Ovary (tissue), 10 donors: ENCODE measurements at places on chromosomes 7 and 10. TPM values are rescaled to one million over a fixed set of nuclear protein-coding genes. Genes with fewer than 3 reads are reported as not detected.

GRCh38 chr7:1403638-1404459 lies 55.4 kb downstream of the MICALL2 start:
- no peak for DNase-seq

- no peak for DNase-seq
Measured at GRCh38 chr7:157405501-157405900, 68.7 kb downstream of the DNAJB6 start.

- DNase-seq = no peak
Measured at GRCh38 chr10:3848005-3848774, 63.2 kb upstream of the KLF6 start.

GRCh38 chr7:66634816-66635215 lies 6.1 kb downstream of the KCTD7 start:
- no peak for DNase-seq

- DNase-seq = no peak
Measured at GRCh38 chr10:42594246-42594650, 44.1 kb downstream of the ZNF33B start.

GRCh38 chr10:124242365-124242764 lies 149.0 kb upstream of the CHST15 start:
- no peak for DNase-seq

DNA sequence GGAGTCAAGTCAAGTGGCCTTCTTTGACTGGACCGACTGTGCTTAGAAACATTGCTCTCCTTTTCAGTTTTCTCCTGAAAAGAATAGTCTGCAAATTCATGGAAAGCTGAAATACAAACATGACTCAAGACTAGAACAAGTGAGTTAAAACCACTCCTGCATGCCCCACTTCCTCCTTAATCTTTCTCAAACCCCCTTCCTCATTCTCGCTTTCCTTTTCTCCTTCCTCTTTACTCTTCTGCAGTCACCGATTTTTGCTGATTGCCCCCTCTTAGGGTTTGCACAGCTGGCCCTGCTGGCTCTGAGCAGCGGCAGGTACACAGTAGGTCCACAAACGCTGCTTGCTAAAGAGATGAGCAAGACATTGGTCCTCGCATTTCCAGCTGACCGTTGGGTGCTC lies 34.8 kb upstream of the MKI67 start:
- no peak for DNase-seq

- no peak for DNase-seq
Measured at GRCh38 chr10:12042409-12042796, 206 bp downstream of the UPF2 start.

DNA sequence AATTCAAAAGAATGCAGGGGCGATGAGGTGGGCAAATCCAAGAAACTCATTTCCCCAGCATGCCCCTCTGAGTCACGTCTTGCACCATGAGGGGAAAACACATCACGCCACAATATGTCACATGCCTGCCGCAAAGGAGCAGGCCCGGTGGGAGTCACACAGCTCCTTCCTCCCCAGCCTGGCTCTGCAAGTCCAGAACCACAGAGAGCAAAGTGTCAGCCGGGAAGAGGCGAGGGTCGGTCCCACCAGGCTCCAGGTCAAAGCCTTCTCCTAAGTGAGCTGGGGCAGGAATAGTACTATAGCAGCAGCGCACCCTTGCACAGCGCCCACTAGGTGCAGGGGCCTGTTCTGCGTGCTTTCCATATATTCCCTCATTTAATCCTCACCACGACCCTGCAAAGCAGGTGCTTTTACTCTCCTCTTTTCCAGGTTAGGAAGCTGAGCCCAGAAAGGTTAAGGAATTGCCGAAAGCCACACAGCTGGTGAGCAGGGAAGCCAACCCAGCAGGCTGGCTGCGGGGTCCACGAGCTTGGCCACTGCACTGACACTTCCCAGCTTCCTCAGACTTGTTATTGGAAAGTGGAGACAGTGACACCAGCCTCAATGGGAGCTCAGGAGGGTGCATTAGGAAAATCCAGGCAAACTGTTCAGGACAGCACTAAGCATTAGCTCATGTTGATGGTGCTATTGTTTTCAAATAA lies 94.0 kb upstream of the ZMIZ1 start:
- peak; percentile 68 for DNase-seq

DNA sequence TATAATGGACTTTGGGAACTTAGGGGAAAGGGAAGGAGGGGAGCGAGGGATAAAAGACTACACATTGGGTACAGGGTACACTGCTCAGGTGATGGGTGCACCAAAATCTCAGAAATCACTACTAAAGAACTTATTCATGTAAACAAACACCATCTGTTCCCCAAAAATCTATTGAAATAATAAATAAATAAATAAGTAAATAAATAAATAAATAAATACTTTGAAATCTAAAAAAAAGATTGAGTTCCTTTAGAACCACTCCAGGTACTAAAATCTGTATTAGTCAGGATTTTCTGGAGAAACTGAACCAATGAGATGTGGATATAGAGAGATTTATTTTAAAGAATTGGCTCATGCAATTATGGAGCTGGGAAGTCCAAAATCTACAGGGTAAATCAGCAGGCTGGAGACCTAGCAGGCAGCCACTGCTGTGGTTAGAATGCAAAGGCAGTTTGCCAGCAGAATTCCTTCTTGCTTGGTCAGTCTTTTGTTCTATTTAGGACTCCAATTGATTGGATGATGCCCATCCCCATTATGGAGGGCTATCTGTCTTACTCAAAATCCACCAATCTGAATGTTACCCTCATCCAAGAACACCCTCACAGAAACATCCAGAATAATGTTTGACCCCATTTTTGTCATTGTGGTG lies 8.9 kb downstream of the IGFBP1 start:
- DNase-seq = no peak

- no peak for DNase-seq
Measured at GRCh38 chr10:35208536-35208935, 81.9 kb downstream of the CREM start.

DNA sequence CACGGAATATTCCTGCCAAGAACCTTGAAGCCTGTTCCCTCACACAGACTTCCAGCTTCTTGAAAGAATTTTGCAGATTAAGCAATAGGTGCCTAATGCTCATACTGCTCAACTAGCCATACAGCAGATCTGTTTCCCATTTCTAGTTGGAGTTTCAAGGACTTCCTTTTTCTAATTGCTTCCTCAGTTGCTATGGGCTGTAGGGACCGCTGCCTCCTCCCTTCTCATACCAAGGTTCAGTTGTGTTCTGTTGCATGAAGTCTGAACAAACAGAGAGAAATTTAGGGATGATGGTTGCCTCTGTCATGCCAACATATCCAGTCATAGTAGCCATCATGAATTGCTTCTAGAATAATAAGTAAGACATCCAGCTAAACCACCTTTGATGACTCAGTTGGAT lies 6.8 kb downstream of the ITGA8 start:
- DNase-seq = no peak

- DNase-seq = no peak
Measured at GRCh38 chr10:76453332-76453731, 1021.9 kb downstream of the LRMDA start.

DNA sequence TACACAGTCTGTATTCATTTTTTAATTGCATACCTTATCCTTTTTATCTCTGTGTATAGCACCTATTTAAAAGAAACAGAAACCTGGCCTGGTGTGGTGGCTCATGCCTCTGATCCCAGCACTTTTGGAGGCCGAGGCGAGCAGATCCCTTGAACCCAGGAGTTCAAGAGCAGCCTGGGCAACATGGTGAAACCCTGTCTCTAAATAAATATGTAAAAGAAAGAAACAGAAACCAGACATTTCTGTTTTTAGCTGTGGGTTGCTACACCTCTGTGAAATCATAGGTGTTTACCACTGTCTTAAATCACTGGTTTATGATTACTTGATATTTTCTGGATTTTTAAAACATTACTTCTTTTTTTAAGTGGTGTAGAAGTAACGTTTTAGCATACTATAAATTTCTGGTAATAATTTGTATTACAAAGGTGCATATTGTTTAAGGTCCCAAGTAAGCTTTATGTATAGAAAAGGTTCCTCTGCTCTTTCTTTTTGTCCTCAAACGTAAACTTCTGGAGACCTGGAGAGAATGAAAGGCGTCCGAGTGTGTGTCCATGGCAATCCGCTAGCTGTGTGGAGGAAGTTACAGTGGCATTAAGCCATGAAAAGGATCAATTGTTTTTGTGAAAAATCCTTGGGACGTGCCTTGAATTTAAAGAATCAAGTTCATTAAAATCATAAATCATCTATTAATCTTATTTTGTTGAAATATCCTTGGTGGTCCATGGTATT lies 41.1 kb downstream of the PTPRZ1 start:
- no peak for DNase-seq

The AOAH gene
- 9.5 TPM for total RNA-seq

The ZNF239 gene
- total RNA-seq = 6.3 TPM

The DRGX gene
- not detected for total RNA-seq

The FAM237B gene
- not detected for total RNA-seq

The UTF1 gene
- total RNA-seq = 3.3 TPM

The LRRTM3 gene
- total RNA-seq = 0.34 TPM

The C10orf90 gene
- total RNA-seq = not detected
